Aorta (tissue), 5 donors: ENCODE measurements at places on chromosomes 13 and 19.

- DNase-seq = no peak
Measured at GRCh38 chr13:66501181-66501580, 729.0 kb downstream of the PCDH9 start.

DNA sequence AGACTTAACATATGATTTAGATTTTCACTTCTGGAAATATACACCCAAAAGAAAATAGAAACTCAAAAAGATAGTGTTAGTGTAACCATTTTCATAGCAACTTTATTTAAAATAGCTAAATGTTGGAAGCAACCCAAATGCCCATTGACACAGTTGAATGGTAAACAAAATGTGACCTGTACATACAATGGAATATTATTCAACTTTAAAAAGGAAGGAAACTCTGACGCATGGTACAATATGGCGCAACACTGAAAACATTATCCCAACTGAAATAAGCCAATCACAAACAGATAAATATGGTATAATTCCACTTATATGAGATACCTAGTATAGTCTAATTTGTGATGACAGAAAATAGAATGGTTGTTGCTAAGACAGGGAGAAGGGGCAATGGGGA is 1456.1 kb upstream of the MIR17HG start:
- no peak for DNase-seq

DNA sequence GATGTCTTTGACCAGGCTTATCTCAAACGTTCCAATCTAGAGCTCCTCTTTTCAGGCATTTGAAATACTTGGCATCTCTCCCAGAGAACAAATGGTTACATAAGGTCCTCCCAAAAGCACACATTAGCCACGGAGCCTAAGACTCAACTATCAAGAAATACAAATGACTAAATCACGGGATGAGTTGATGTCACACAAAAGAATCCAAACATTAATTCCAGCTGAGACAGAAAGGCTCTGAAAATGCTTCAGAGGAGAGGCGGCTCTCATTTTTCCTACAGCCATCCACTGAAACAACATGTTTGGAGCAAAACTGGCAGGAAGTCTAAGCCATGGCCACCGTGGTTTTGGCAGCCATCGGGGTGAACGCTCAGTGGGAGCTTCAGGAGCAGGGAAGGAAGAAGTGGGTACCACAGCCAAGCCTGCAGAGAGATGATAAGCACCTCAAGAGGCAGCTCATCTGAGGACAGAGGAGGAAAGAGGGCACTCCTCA is 122.5 kb downstream of the STK24 start:
- no peak for DNase-seq

DNA sequence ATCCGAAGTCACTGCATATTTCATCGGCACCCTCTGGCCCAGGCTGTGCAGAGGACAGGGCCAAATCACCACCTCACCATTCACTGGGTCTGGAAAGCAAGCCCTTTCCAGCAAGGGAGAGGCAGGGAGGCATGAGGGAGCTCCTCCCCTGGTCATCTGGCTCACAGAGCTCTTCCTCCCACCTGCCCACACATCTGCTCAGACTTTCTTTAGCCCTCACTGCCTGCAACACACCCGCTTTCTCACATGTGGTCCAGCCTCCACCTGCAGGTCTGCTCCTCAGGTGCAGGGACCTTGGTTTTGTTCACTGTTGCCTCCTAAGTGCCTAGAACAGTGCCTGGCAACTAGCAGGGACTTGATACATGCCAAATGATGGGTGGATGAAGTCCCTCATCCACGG is 21.0 kb upstream of the SLC35E1 start:
- no peak for DNase-seq
